Activated CD8-positive, alpha-beta T cell treated with anti-CD3 and anti-CD28 coated beads, Interleukin-2, amount 10 ng/mL, durations not matched to agents 7 days and 5 days (primary cell): ENCODE measurements at places on chromosomes 1 and 21. TPM values are rescaled to one million over a fixed set of nuclear protein-coding genes. Genes with fewer than 3 reads are reported as not detected.

PIGP gene
- total RNA-seq: 12.0 TPM

DNA sequence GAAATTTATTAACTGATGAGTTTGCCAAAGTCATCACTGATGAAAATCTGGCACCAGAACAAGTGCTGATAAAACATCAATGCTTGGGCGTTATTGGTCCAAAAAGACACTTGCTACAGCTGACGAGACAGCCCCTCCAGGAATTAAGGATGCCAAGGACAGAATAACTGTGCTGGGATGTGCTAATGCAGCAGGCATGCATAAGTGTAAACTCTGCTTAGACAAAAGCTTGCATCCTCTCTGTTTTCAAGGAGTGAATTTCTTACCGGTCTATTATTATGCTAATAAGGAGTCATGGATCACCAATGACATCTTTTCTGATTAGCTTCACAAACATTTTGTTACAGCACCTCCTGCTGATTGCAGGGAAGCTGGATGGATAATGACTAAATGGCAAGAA is 402.0 kb downstream of the LTN1 start:
- DNase-seq: no peak

WDR64 gene
- 0.31 TPM for total RNA-seq

DNA sequence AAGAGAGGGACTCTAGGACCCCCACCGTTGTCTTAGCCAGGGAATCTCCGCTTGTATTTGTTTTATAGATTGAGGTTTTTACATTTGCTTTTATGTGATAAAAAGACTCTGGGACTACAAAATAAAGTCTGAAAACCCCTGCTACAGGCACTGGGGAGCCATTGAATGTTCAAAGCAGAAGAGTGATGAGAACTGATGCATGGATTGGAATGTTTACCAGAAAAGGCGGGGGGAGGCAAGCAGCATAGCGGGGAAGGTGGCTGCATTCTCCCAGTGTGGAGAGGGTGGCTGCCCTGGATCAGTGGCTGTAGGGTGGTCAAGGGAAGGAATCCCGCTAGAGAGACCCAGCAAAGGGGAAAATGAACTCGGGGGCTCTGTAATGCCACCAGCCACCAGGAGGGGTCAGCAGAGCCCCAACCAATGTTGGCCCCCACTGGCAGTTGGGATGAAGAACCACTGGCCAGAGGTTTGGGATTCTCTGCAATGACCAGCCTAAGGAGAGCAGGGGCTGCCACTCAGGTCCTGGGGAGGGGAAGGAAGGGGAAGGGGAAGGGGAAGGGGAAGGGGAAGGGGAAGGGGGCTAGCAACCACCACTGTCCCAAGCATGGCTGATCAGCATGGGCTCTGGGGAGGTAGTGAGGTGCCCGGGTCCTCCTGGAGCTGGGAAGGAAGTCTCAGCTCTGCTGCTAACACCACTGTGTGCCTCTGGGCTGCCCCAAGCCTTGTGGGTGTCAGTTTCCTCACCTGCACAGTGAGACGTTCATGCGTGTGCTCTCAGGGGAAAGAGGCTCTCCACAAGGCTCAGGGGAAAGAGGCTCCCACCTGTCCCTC is 19.2 kb upstream of the PEF1 start:
- DNase-seq: peak; percentile 59

OLIG1 gene
- not detected for total RNA-seq

DNA sequence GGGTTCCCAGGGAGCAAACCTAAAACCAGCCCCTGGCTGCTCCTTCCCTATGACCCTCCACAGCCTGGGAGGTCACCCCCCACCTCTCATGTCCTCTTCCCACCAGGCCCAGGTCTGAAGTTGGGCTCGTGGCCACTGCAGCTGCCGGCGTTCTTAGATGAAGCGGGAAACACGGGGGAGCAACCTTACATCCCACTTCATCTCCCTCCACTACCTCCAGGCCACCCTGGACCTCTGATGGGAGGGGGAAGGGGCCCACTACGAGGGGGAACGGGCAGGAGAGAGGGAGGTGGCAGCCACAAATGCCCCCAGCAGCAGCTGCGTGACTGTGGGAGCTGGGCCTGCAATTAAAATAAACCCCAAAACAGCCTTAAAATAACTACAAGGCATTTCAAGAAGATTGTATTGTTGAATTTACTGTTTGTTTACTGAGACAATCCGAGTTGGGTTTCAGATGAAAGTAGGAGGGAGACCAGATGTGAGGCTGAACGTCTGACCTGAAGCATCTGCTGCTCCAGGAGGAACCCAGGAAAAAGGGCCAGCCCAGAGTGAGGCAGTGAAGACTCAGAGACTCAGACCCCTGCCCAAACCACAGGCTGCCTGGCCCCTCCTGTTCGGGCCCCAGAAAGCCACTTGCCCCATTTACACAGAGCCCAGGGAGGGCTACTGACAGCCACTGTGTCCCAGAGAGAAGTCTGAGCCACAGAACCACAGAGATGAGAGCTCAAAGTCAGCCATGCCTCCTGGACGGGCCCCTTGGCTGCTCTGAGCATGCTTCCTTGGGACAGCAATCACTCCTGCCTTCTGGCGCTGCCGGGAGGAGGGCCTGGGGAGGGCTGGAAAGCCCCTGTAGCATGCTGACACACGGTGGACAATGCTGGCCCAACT is 59.8 kb downstream of the GLIS1 start:
- DNase-seq: no peak

GRCh38 chr1:189834813-189835212 is 642.9 kb downstream of the BRINP3 start:
- no peak for DNase-seq
